Gastrocnemius medialis (tissue), 4 donors: ENCODE measurements at places on chromosomes 6 and 20. TPM values are rescaled to one million over a fixed set of nuclear protein-coding genes. Genes with fewer than 3 reads are reported as not detected.

Gene GSTA4
- total RNA-seq: 11.4 TPM

Gene DSP
- 1.1 TPM for total RNA-seq

Gene RIPOR3
- total RNA-seq: 5.3 TPM

Gene TRIM40
- total RNA-seq: not detected

Gene APOBEC2
- 115 TPM for total RNA-seq

GRCh38 chr6:47160702-47161101, 118.6 kb upstream of the ADGRF1 start:
- no peaks in the 10 kb centered on the region for H3K4me1 ChIP-seq
- no peaks in the 10 kb centered on the region for H3K36me3 ChIP-seq
- no peak overlapping the region for H3K4me3 ChIP-seq
- H3K27ac ChIP-seq: no peak overlapping the region
- DNase-seq: no peak

- no peak for DNase-seq
- H3K27me3 ChIP-seq: no peaks in the 10 kb centered on the region
- H3K36me3 ChIP-seq: no peaks in the 10 kb centered on the region
- no peaks in the 10 kb centered on the region for H3K4me1 ChIP-seq
Measured at GRCh38 chr6:149306967-149307366, 10.5 kb upstream of the TAB2 start.

GRCh38 chr20:62631336-62632308, 10.7 kb upstream of the SLCO4A1 start:
- peaks cover 18% of the 10 kb centered on the region for H3K27me3 ChIP-seq
- no peak overlapping the region for H3K4me3 ChIP-seq
- no peak overlapping the region for H3K27ac ChIP-seq
- DNase-seq: no peak
- H3K4me1 ChIP-seq: no peaks in the 10 kb centered on the region

GRCh38 chr6:167103041-167103891, 19.6 kb upstream of the CCR6 start:
- H3K36me3 ChIP-seq: no peaks in the 10 kb centered on the region
- no peaks in the 10 kb centered on the region for H3K4me1 ChIP-seq

DNA sequence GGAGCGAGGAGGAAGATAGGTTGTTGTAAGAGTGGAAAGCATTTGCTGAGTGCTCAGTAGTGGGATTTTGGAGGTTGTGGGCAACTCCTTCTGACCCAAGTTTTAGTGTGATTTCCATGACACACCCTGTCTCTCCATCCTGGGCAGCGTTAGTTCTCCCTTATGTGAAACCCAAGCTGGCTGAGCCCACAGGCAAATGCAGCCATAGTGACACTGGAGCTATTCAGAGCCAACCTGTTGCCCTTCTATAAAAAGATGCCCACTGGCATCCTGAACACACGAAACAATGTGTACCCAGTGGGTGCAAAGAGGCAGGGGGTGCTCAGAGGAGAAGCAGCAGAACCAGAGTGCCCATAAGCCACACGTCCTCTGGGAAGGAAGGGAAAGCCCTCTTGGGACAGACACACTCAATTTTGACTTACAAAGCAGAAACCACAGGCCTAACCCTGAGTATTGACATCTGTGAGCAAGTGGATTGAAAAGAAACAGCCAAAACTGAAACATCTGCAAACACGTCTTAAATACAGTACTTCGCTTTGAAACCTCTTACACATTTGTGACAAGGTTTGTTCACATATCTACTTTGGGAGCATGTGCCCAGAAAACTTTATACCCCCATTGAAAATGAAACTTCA, 54.6 kb downstream of the BPIFB1 start:
- H3K36me3 ChIP-seq: no peaks in the 10 kb centered on the region
- H3K4me1 ChIP-seq: no peaks in the 10 kb centered on the region
- no peak for DNase-seq
- H3K4me3 ChIP-seq: no peak overlapping the region

DNA sequence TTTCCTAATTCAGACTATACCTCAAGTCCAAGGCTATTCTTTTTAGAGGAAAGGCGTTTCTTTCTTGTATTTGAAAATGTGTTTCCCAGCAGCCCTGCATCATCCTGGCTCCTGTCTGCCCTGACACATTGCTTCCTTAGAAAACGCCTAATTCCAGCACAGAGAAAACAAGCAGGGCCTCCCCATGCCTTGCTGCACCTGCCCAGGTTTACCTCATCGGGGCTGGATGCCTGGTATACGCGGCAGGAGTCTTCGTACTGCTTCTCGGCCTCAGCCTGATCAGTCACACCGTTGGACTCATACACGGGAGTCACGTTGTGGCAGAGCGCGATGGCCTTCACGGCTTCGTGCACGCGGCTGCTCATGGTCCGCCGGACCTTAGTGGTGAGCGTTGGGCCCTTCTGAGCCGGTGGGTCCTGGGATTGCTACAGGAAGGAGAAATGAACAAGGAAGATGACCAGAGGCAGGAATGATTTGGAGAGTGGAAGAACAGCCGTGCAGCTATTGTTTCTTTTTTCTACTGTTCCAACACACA, 111.4 kb downstream of the ATP9A start:
- no peaks in the 10 kb centered on the region for H3K27me3 ChIP-seq
- no peak for DNase-seq
- no peak overlapping the region for H3K27ac ChIP-seq
- no peak overlapping the region for H3K4me3 ChIP-seq

DNA sequence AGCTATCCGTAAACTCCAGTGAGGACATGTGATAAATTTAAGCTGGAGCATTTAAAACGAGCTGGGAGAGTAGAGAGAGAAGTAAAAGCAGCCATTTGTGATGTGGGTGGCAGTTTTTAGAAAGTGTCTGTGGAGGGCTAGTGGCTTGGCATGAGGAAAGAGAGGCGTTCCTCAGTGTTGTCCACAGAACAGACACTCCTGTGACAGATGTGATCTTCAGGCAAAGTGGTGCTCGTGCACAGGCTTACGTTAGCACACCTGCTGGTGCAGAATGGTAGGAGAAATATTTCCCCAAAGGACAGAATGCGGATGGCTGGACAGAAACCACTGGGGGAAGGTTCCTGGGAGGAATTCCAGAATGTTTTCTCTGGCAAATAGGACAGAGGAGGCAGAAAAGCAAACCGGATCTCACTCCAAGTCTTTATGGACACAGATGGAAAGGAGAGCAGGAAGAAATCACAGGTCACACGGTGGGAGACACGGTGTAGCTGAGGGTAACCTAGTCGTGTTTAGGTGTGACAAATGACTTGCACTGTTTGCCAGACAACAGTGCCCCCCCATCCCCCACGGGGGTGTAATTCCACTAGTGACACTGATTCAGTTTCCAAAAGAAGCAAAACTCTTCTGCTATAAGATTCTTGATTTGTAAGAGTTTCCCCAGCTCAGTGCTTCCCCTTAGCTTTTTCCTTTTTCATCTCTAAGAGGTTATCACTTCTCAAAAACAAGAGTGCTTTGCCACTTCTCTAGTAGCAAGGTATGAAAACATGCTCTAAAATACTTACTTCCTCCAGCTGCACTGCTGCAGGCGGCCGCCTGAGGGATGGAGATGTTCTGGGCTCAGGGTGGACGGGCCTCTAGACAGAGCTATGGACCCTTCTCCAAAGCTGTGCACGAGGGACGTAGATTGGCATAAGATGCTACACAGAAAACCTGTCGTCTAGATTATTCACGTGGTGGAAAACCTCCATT, 293.2 kb downstream of the QKI start:
- H3K36me3 ChIP-seq: no peaks in the 10 kb centered on the region
- peak overlapping the region; percentile 72 for H3K27ac ChIP-seq
- H3K27me3 ChIP-seq: no peaks in the 10 kb centered on the region
- no peak overlapping the region for H3K4me3 ChIP-seq
- no peak for DNase-seq

DNA sequence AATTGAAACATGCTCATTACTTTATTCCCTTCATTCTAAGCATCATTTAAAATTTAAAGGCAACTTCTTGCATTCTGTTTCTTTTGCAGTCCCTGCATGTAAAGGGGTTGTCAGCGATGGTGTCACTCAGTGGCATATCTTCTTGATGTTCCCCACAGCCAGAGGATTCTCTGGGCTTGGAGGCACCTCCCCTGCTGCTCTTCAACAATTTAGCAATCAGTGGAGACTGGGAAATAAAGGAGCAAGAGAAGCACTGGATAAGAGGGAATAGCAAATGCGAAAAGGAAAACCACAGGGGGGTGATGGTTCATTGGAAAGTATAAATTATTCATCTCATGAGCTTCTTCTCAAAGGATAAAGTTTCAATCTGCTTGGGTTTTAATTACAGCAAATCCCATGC, 30.7 kb upstream of the MC3R start:
- no peaks in the 10 kb centered on the region for H3K27me3 ChIP-seq
- H3K4me3 ChIP-seq: no peak overlapping the region
- no peak for DNase-seq
- no peaks in the 10 kb centered on the region for H3K36me3 ChIP-seq
- no peak overlapping the region for H3K27ac ChIP-seq

DNA sequence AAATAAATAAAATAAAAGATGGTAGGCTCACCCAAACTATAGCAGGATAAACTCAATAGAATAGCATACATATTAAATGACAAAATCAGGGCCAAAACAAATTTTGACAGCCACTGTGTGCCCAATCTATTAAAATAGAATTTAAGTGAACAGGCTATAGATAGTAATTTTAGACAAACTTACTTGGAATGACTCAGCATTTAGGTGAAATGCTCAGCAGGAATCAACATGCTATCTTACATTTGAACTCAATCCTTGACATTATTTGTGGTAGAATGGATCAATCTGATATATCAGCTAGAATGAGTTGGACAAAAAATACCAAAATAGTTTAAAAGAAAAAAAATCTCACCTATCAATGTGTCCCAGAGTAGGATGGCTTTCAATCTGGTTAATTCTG, 578.6 kb downstream of the RFPL4B start:
- DNase-seq: no peak
- no peak overlapping the region for H3K27ac ChIP-seq
- no peaks in the 10 kb centered on the region for H3K4me1 ChIP-seq
- no peaks in the 10 kb centered on the region for H3K36me3 ChIP-seq
- no peaks in the 10 kb centered on the region for H3K27me3 ChIP-seq
- H3K4me3 ChIP-seq: no peak overlapping the region

DNA sequence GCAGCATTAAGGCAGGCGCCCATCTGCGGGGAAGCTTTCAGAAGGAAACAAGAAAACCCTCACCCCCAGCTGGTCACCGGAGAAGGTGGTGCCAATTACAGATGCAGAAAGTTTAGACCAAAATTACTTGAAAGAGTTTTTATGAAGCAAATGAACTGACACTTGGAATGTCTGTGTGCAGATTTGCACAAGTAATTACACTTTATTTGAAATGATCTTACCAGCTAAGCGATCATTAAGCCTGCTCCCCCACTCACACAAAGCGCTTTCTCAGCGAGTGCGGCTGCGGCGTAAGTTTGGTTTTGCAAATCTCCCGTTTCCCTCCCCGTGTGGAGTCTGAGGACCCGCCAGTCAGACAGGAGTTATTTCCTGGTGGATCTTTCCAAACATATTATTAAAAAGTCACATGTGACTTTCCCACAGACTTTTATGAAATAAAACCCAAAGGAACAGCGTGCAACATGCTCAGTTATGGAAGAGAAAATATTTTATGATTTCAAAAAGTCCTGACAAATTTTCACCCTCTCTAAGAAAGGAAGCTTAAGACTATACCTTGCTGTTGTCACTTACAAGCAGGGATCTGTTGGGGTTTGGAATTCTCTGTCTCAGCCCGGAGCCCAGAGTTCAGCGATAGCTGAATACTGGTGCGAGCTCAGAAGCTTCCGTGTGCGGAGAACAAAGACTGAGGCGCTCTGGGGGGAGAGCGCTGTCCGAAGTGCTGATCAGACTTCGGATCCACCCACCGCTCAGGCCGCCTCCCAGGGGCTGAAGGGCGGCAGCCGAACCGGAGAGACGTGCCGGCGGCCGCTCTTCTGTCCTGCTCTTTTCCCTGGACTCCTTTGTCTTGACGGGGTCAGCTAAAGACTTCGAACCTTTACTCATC, 2.7 kb upstream of the MYT1 start:
- DNase-seq: no peak
- no peak overlapping the region for H3K4me3 ChIP-seq
- no peaks in the 10 kb centered on the region for H3K4me1 ChIP-seq
- H3K27me3 ChIP-seq: peaks cover 79% of the 10 kb centered on the region

GRCh38 chr6:13248053-13248452, 80.3 kb downstream of the TBC1D7 start:
- no peaks in the 10 kb centered on the region for H3K36me3 ChIP-seq
- H3K27me3 ChIP-seq: no peaks in the 10 kb centered on the region
- H3K27ac ChIP-seq: no peak overlapping the region
- DNase-seq: no peak
- no peak overlapping the region for H3K4me3 ChIP-seq

DNA sequence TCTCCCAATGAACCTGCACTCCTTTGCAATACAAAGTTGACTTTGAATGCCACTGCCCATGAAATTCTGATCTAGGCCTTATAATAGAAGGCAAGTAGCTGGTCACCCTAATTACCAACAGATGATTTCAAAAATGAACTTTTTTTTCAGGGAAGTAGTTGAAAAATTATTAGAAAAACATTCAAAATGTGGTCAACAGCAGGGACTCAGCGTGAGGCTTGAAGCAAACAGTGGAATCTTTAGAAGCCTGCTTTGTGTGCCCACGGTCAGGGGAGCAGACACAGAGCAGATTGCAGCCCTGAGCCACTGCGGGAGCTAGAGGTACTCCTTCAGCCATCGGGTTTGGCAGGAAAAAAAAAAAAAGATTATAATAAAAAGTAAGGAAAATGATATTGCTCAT, 87.1 kb upstream of the HEY2 start:
- H3K4me3 ChIP-seq: no peak overlapping the region
- no peaks in the 10 kb centered on the region for H3K27me3 ChIP-seq
- H3K4me1 ChIP-seq: no peaks in the 10 kb centered on the region
- no peak for DNase-seq
- no peak overlapping the region for H3K27ac ChIP-seq

GRCh38 chr20:59735917-59736316, 131.6 kb downstream of the PHACTR3 start:
- H3K4me1 ChIP-seq: no peaks in the 10 kb centered on the region
- H3K4me3 ChIP-seq: no peak overlapping the region
- H3K27ac ChIP-seq: no peak overlapping the region
- no peaks in the 10 kb centered on the region for H3K27me3 ChIP-seq

GRCh38 chr20:6066582-6066981, 12.7 kb upstream of the LRRN4 start:
- H3K36me3 ChIP-seq: no peaks in the 10 kb centered on the region
- H3K4me3 ChIP-seq: no peak overlapping the region
- H3K27ac ChIP-seq: no peak overlapping the region
- H3K27me3 ChIP-seq: no peaks in the 10 kb centered on the region

GRCh38 chr20:10412591-10413408, 21.2 kb downstream of the MKKS start:
- no peak overlapping the region for H3K4me3 ChIP-seq
- DNase-seq: no peak
- H3K4me1 ChIP-seq: peaks cover 10% of the 10 kb centered on the region
- no peak overlapping the region for H3K27ac ChIP-seq
- no peaks in the 10 kb centered on the region for H3K27me3 ChIP-seq
- peaks cover 19% of the 10 kb centered on the region for H3K36me3 ChIP-seq

DNA sequence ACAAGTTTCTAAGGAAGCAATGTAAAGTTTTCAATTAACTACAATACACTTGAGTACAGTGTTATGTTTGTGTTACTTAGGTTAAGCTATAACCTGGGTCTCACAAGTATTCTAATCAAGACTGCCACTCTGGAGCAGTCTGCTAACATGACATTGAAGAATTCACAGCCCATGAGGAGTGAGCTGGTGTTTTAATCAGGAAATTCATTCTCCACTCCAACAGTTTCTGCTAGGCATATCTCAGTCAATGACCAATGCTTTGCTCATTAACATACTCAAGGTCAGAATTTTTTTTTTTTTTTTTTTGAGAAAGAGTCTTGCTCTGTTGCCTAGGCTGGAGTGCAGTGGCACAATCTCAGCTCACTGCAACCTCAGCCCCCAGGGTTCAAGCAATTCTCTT, 59.6 kb upstream of the SAMHD1 start:
- no peak overlapping the region for H3K4me3 ChIP-seq
- peaks cover 5% of the 10 kb centered on the region for H3K36me3 ChIP-seq
- no peak for DNase-seq
- no peak overlapping the region for H3K27ac ChIP-seq
